ENCODE measurements at places on chromosomes 6 and 20.

- no peak for DNase-seq
Observed at GRCh38 chr20:63042448-63043071, 35.8 kb upstream of the BHLHE23 start.

DNA sequence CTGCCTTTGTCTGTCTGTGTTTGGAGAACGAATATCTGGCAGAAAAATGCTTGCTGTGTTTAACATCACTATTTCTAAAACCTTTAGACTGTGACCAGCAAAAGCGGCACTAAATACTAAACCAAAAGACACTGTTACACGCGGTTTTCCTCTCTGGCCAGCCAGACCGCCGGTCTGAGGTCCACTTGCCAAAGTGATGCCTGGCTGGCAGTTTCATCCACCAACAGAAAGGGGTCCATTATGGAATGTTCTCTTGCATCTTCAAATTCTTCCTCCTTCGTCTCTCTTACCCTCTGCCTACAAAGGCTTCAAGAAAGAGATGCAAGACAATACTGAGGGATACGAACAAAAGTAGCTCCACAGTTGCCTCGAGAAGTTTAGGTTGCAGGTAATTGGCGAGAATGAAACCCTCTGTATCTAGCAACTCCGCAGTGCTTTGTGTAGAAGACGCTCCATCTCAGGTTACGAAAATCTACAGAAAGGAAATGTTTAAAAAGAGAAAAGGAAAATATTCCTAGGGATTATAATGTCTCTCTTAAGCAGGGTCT, 176.6 kb downstream of the TRIM27 start:
- DNase-seq, result no peak

- DNase-seq, result no peak
Observed at GRCh38 chr20:39090906-39091305, 128.8 kb downstream of the DHX35 start.

DNA sequence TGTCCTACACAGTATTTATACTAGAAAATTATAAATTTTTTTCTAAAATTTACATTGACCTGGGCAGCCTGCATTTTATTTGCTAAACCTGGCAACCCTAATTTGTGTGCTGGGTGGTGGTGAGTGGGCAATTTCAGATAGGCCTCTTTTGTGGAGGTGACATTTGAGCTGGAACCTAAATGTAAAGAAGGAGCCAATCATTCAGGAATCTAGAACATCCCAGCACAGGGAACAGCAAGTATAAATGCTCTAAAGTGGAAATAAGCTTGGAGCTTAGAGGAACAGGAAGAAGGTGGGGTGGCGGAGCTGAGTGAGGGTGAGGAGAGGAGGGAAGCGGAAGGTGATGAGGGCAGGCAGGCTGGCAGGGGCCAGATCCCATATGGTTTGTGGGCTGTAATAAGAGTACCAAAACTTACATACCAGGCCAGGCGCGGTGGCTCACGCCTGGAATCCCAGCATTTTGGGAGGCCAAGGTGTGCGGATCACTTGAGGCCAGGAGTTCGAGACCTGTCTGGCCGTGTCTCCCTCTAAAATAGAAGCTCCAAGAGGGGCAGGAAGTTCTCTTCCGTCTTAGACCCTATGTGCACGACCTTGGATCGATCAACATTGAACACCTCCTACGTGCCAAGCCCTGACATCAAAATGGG, 549 bp upstream of the CSE1L start:
- peak; percentile 7 for DNase-seq
